OCI-LY7 (cell line): ENCODE measurements at places on chromosomes 6 and 20. TPM values are rescaled to one million over a fixed set of nuclear protein-coding genes. Genes with fewer than 3 reads are reported as not detected.

The ARHGAP40 gene
- total RNA-seq: not detected in 2 replicates

The TSHZ2 gene
- not detected in 2 replicates for total RNA-seq

The ACTL10 gene
- total RNA-seq: 5.1 and 5.6 TPM in 2 replicates

The EFCAB8 gene
- total RNA-seq: not detected in 2 replicates

GRCh38 chr6:163634211-163635171 lies 220.0 kb downstream of the QKI start:
- no peak for DNase-seq

GRCh38 chr6:145204301-145204700 lies 531.0 kb downstream of the EPM2A start:
- DNase-seq: no peak

- DNase-seq: no peak
Observed at GRCh38 chr6:7261032-7261841, 51.8 kb downstream of the SSR1 start.

GRCh38 chr6:133757335-133757734 lies 131.6 kb upstream of the TCF21 start:
- DNase-seq: no peak

GRCh38 chr20:25283221-25283951 lies 35.5 kb downstream of the PYGB start:
- DNase-seq: no peak

GRCh38 chr6:156600678-156601077 lies 176.5 kb upstream of the ARID1B start:
- no peak for DNase-seq

- no peak for DNase-seq
Observed at GRCh38 chr6:133891149-133891926, 2.4 kb downstream of the TCF21 start.

- DNase-seq: no peak
Observed at GRCh38 chr6:113696960-113697359, 160.2 kb upstream of the MARCKS start.

DNA sequence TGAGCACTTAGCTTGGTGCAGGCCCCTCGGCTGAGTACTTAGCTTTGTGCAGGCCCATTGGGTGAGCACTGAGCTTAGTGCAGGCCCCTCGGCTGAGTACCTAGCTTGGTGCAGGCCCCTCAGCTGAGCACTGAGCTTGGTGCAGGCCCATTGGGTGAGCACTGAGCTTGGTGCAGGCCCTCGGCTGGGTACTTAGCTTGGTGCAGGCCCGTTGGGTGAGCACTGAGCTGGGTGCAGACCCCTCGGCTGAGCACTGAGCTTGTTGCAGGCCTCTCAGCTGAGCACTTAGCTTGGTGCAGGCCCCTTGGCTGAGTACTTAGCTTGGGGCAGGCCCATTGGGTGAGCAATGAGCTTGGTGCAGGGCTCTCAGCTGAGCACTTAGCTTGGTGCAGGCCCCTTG lies 387.1 kb downstream of the THBS2 start:
- DNase-seq: no peak

GRCh38 chr6:21357262-21357661 lies 236.3 kb upstream of the SOX4 start:
- DNase-seq: no peak

DNA sequence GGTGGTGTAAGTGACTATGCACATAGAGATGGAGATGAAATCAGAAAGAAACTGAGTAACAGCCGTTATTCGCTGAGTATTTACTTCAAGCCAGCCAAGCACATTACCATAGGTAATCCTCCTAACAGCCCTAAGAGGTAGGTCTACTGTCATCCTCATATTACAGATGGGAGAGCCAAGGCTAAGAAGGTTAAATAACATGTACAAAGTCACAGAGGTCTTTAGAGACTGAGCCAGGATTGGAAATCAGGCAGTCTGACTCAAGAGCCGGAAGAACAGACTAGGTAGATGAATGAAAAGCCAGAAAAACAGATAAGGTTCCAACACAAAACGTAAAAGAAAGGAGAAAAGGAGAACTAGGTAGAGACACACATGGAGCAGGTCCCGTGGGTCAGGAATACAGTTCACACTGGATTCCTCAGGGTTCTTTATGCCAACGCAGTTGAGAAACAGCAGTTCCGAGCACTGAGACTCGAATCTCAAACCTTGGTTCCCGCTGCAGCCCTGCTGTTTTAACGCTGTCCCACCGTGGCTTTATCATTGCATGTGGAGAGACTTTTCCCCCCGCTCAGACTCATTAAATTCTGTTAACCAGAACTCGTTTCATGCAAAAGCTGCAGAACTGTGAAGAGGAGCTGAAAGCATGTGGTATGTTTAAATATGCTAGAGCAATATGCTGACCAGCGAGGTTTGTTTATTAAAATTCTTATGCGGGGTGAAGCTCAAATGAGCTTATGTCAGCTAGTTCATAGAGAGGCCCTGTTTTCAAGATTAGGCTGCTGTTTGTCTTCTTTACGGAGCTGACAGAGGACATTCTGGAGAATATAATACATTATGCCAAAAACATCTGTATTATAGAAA lies 537.9 kb downstream of the CD83 start:
- DNase-seq: no peak

- no peak for DNase-seq
Observed at GRCh38 chr20:14882157-14882556, 544.7 kb upstream of the FLRT3 start.

GRCh38 chr6:36444470-36444869 lies 1.7 kb downstream of the KCTD20 start:
- no peak for DNase-seq

DNA sequence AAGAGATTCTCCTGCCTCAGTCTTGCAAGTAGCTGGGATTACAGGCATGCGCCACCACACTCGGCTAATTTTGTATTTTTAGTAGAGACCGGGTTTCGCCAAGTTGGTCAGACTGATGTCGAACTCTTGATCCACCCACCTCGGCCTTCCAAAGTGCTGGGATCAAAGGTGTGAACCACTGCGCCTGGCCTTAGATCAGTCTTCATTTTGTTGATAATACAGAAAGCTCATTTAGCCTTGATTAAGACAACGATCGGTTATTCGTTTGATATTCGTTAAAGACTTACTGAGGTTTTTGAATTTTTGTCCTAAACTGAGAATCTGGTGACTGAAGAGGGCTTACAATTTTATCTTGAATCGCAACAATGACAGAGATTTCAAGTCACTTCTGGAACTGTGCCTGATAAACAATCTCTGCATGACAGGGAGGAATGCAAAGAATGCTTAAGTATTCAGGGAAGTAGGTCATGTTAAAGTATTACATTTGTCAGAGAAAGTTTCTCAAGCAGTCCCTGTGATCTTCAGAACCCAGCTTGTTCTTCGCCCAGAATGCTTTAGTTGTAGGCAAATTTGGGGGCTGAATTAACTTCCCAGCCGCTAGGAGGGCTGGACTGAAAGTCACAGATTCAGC lies 14.8 kb downstream of the AKAP12 start:
- DNase-seq: no peak

- no peak for DNase-seq
Observed at GRCh38 chr6:165880686-165881085, 217.6 kb upstream of the PDE10A start.

GRCh38 chr20:14553774-14554534 lies 216.5 kb upstream of the FLRT3 start:
- no peak for DNase-seq

DNA sequence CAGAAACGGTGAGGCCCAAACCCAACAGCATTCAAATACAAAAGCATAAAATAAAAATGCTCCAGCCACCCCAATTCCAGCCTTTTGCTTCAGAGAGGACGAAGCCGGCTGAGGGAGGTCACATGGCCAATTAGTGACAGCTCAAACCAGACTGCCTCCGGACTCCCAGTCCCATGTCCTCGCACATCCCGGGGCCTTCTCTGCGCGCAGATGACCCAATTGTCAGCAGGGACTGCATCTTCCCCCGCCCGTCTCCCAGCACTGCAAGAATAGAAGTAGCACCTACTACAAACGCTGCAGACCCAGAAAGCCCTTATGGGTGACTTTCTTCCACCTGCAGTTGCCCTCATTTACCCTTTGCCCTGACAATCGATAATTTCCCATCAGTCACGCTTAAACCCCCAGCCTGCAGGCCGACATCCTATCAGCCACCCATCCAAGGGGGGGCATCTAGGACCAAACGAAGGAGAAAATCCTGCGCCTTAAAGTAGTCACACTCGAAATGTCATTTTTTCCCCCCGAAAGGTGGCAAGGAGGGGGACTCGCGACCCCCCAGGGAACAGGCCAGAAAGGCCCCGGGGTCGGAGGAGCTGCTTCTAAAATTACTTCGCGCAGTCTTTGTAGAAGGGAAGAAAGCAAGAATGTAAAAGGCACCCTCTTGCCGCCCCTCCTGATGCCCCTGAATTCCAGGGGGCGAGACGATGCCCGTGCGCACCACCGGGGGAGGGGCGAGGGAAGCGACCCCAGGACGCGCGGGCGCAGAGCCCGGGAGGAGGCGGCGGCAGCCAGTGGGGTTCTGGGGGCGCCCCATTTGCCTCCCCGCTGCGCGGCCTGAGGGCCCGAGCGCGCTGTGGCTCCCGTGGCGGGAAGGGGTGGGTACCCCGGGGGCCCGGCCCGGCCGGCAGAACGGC lies 792 bp downstream of the SLC23A2 start:
- DNase-seq: peak; percentile 33
